ENCODE measurements at places on chromosomes 4 and X.

GRCh38 chr4:13524504-13525243, 19.6 kb downstream of the NKX3-2 start:
- DNase-seq: no peak

DNA sequence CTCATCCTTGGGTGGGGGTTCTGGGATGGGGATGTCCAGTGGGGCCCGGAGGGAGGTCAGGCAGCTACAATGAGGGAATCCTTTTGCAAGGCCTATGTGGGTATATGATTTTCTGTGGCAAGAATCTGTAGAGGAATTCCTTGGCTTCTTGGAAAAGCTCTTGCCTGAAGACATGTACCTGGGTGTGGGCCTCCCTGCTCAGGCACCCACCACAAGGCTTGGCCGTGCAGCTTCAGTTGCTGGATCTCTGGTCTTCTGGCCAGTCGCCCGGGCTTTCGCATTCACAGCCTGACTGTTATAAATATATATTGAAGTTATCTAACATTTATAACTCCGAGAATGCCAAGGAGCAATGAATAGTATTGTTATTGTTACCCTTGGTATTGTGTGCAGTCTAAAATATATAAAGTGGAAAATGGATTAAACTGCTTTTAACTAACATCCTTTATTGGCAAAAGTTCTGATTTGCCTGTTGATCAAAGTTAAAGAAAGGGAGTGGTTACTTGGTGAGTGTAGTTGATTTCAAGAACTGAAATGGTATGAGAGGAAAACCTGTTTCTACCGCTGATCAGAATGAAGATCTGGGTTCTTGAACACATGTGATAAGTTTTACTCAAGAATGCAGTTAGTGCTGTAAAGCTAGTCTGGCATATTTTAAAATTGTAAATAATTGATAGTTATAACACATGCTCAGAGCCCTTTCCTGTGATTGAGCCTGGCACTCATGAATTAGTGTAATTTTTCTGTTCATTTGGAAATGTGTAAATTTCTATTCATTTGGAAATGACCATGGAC, 36.0 kb downstream of the PTTG2 start:
- no peak for DNase-seq

- DNase-seq: no peak
Observed at GRCh38 chrX:45766981-45767501, 566.4 kb upstream of the DIPK2B start.

- no peak for DNase-seq
Observed at GRCh38 chr4:79632114-79632513, 224.1 kb upstream of the GK2 start.

- DNase-seq: no peak
Observed at GRCh38 chrX:150060406-150060805, 122.1 kb upstream of the EOLA2 start.

GRCh38 chr4:169103966-169104412, 93.9 kb upstream of the CBR4 start:
- peak; percentile 60 for DNase-seq

GRCh38 chrX:34140816-34141215, 8.7 kb upstream of the FAM47A start:
- DNase-seq: no peak

DNA sequence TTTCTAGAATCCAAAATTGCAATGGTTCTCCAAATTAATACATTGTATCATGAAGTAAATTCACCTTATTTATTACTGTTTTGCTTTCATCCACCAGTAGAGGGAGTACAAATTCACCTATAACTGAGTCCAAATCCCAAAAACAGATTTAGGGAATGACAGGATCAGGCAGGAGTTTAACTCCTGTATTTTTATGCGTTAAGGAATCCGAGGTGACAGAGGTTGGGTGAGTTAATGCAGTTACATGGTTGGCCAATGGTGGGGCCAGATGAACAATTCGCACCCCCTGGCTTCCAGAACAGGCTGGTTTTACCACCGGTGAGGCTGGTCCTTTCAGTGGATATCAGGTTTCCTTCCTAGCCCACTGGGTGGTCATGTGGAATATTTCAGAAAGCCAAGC, 82.4 kb downstream of the MTNR1A start:
- DNase-seq: peak; percentile 61

- DNase-seq: no peak
Observed at GRCh38 chr4:124018383-124019317, 622.1 kb downstream of the SPRY1 start.

- no peak for DNase-seq
Observed at GRCh38 chr4:13137390-13137789, 346.8 kb downstream of the RAB28 start.

- DNase-seq: no peak
Observed at GRCh38 chrX:136666088-136666487, 18.1 kb downstream of the CD40LG start.

GRCh38 chr4:168432419-168433146, 47.7 kb downstream of the DDX60L start:
- no peak for DNase-seq

GRCh38 chr4:63233671-63234070, 1175.6 kb downstream of the TECRL start:
- DNase-seq: no peak

GRCh38 chrX:112058255-112058654, 24.3 kb downstream of the TRPC5 start:
- DNase-seq: no peak

- no peak for DNase-seq
Observed at GRCh38 chrX:75067931-75068330, 88.2 kb downstream of the ABCB7 start.

DNA sequence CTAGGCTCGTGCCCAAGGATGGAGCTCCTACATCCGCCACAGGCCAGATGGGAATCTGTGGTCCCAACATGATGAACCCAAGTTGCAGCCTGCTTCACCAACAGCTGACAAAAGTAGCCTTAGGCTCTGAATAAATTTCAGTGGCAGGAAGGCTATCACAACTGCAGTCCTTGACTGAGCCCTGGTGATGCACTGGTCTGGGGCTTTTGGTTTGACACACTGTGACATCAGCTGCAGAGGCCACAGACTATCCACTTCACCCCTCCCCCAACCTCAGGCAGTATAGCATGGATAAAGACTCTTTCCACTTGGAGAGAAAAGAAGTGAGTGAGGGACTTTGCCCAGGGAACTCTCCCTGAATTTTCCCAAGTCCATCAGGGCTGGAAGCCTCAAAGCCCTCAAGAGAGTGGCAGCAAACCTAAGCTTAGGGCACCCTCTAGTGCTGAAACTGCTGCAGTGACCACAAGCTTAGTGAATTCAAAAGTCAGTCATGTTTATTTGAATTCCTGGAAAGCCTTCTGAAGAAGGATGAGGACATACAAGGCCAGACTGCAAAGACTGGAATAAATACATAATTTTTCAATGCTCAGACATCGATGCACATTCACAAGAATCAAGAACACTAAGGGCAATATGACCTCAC, 135.0 kb upstream of the TENT5D start:
- no peak for DNase-seq

DNA sequence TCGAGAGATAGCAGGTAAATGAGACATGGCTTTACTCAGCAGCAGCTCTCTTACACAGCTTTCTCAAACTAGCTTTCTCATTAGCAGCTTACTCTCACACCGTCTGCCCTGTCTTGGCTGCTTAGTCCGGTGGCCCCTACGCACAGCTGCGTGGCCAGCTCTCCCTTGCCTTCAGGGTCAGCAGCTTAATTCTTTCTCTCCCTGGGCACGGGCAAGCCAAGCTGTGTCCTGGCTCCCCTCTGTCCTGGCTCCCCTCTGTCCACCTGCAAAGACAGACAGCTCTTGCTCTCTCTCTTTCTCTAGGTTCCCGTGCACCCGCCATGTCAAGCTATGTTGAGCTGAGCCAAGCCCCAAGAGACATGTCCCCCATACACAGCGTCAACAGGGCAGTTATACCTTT, 39.4 kb downstream of the ZNF185 start:
- DNase-seq: no peak

DNA sequence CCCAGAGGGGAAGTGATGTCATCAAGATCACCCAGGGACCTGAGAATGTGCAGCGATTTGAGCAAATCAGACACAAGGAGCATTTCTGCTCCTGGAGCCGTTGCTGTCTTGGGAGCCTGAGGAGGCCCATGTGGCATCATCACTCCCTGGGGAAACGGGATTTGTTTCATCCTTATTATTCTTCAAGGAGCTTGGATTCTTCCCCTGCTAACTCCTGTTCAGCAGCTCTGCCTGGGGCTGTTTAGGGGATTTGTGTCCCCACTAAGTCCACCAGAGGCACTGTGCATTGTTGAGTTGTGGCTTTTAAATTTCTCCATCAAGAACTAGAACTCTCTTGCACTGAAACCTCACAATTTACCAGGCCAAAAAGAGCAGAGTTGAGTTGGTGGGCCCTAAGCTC, 104.2 kb upstream of the MSX1 start:
- DNase-seq: no peak

GRCh38 chr4:176817204-176817603, 24.5 kb upstream of the VEGFC start:
- DNase-seq: no peak

GRCh38 chr4:180134091-180134866, 2108.9 kb upstream of the TENM3 start:
- no peak for DNase-seq

DNA sequence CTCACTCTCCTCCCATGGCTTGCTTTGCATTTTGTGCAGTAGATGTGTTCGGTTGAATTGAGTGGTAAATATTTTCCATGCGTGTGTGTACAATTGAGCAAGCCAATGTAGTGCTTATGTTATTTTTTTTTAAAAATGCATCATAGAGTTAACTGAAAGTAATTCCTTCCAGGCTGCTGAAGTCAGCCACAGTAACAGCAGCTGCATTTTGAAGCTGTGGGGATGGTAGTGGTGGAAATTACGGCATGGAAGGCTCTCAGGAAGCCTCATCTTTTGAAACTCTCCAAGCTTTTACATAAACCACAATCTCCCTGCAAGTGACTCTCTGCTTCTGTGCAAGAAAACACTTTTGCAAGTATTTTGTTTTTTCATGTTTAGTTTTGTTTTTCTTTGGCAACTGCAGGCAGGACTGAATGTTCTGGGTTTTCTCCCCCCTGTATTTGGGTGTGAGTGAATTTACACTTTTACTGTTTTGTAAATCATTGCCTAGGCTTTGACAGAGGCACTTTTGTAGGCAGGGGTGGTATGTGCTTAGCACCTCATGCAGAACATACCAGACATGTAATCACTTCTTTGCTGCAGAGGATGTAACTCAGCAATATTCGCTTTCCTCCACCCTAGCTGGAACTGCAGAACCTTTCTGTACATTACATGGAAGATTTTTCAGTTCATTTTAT, 56.2 kb downstream of the LRRC66 start:
- no peak for DNase-seq

DNA sequence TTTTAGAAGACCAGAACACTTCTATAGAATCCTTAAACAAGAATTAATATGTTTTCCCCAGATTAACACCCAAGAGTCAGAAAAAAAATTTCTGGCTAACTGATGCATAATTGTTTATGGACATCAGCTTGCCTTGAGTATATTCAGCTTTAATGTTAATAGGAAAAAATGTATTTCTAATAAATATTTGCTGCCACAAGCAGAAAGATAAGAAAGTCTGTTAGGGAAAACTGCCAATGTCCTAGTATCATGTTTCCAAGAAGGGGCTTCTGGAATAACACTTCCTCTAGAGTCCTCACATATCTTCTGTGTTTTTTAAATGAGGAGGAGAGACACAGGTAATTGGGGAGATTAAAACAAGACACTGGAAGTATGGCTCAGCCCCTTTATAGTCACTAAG, 202.1 kb upstream of the TET2 start:
- no peak for DNase-seq

- DNase-seq: no peak
Observed at GRCh38 chr4:32219306-32220075, 1499.3 kb downstream of the PCDH7 start.

- DNase-seq: no peak
Observed at GRCh38 chr4:53622739-53623151, 31.5 kb upstream of the LNX1 start.

GRCh38 chr4:15066140-15066539, 63.9 kb downstream of the CPEB2 start:
- no peak for DNase-seq

- DNase-seq: no peak
Observed at GRCh38 chr4:82320351-82320750, 53.4 kb downstream of the HNRNPD start.

- DNase-seq: no peak
Observed at GRCh38 chrX:142483965-142484364, 278.9 kb upstream of the MAGEC2 start.

- no peak for DNase-seq
Observed at GRCh38 chrX:39855748-39856129, 242.0 kb downstream of the BCOR start.

- DNase-seq: no peak
Observed at GRCh38 chr4:88892646-88893045, 164.3 kb downstream of the FAM13A start.

GRCh38 chr4:82499738-82500434, 61.9 kb downstream of the TMEM150C start:
- peak; percentile 79 for DNase-seq

DNA sequence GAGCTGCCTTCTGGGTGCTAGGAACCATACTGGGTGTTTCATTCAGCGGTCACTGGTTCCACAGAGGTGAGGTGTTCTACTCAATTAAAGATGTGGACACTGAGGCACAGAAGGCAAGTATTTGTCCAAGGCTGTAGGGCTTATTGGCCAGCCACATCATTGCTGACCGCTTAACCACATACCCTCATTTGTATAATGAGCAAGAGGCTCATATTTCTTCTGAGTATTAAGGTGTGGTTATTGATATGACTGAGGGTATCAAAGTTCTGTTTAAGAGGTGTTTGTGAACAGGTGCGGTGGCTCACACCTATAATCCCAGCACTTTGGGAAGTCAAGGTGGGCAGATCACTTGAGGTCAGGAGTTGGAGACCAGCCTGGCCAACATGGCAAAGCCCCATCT, 14.3 kb downstream of the RNF4 start:
- no peak for DNase-seq

- no peak for DNase-seq
Observed at GRCh38 chr4:70714079-70714887, 7.5 kb upstream of the RUFY3 start.

- DNase-seq: no peak
Observed at GRCh38 chr4:119116925-119117900, 18.4 kb upstream of the MYOZ2 start.

DNA sequence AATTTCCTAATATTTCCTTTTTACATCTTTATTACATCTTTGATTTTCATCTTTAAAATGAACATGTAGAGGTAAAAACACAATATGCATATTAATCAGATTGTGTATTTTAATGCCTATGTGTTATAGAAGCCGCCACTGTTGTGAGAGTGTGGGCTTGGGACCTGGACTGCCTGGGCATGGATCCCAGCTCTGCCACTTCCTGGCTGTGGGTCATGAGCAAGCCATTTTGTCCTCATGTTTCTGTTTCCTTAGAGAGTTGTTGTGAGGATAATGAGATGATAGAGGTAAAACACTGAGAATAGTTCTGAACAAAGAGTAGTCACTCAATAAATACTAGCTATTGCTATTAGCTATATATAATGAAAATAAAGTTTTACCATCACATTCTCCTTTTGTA, 38.4 kb upstream of the SCOC start:
- no peak for DNase-seq

GRCh38 chr4:155982736-155983385, 29.2 kb upstream of the CTSO start:
- DNase-seq: no peak
